ENCODE measurements at places on chromosomes 11 and 22.

DNA sequence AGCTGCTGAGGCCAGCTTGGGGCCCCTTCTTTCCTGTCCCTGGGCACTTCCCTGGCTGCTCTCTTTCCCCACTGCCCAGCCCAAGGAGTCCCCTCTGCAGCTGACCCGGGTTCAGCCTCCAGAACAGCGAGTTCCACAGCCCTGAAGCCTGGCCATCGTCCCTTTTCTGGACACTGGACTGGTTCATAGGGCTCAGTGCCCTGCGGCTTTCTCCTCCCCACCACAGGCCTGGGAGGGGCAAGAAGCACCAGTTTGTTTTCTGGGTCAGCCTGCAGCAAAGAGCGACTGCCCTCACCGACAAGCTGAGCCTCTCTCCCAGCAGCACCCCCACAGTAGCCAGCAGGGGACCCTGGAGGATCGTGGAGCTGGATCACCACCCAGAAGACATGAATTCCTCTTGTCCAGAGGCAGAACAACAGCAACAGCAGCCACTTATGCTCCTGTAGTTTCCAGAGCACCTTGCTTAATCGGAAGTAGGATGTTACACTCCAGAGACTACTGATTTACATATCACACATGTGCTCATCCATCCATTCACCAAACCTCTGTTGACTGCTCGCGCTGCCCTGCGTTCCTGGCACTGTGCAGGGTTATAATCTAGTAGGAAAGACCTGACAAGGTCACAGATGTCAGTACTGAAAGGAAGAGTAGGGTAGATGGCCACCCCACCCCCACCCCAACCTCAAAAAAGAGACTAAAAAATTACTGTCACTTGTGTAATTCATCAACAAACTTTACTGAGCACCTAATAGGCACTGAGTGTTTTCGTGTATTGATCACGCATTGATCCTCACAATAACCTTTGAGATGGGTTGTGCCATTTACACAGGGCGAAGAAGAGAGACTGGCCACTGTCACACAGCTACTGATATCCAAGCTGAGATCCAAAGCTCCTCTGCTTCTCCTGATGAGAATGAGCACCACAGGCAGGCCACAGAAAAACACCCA is 13.0 kb upstream of the CXCR5 start:
- DNase-seq = peak; percentile 73

- no peak for DNase-seq
Measured at GRCh38 chr22:48705917-48706605, 1121.6 kb downstream of the BRD1 start.

GRCh38 chr11:13963169-13963948 is 836 bp downstream of the SPON1 start:
- no peak for DNase-seq

GRCh38 chr11:107697291-107697690 is 14.6 kb downstream of the SLN start:
- DNase-seq = no peak

DNA sequence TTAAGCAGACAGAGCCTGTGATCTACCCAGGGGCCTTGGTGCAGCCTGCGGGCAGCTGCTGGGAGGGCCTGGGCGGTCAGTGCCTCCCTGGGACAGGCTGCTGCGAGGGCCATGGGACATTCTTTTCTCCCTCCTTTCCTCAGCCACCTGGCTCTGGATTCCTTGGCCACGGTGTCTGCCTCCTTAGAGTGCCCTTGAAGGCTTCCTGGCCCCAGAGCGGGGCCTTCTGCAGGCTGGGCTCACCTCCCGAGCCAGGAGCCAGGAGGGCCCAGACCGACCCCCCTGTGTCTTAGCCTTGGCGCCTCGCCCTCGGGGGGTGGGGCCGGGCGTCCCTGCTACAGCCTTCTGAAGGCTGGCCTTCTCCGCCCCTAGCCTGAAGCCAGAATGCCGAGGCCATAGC is 231.2 kb downstream of the TBC1D22A start:
- DNase-seq = no peak
